Fibroblast of villous mesenchyme (primary cell): ENCODE measurements at places on chromosomes 7 and 10. TPM values are rescaled to one million over a fixed set of nuclear protein-coding genes. Genes with fewer than 3 reads are reported as not detected.

- no peak for DNase-seq
Measured at GRCh38 chr10:78190051-78190825, 156.6 kb downstream of the RPS24 start.

- DNase-seq: no peak
Measured at GRCh38 chr10:110203500-110204455, 3.6 kb upstream of the MXI1 start.

DNA sequence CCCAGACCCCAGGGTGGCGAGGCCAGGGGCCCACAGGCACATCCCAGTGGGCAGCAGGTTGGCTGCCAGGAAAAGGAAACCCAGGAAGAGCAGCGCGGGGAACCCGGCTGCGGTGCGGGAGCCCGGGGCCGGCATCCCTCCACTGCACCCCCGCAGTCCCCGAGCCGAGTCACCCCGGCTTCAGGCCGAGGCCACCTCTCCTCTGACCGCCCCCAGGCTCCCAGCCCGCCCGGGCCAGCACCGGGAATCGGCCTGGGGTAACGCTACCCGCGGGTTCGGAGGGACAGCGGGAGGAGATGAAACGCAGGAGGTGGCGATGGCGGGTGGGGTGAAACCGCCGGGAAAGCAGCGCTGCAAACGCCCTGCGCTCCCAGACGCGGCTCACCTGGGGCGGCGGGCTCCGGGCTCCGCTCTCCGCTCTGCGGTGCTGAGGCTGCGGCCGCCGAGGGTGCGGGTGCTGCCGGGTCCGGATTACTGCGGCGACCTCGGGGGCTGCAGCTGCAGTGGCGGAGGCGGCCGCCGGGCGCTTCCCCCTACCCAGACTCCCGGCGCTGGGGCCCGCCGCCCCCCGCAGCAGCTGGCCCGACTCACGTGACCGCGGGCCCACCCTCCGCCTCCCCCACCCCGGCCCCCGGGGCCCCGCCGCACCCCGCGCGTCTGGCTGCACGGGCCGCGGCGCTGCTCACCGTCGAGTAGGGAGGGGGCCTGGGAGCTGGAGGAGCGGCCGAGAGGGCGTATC, at the start of gene SCRN1:
SCRN1 (minus strand) TSS at position 545 of the 739 bp plus-strand sequence. CDS start 20,734 bp downstream, outside the sequence.
- DNase-seq: peak; percentile 34

DNA sequence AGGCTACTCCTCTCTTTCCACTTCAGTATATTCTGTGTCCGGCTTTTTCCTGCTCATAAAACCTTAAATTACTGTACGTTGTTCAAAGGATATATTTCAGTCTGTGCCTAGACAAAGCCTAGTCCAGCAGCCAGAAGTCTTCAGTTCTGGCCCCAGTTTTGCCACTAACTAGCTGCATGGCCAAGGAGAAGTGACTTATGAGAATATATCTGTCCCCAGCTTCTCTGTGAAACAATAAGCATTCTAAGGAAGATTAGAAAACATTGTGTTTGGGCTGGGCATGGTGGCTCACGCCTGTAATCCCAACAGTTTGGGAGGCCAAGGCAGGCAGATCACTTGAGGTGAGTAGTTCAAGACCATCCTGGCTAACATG, 105.0 kb upstream of the HDAC9 start:
- DNase-seq: no peak

DNA sequence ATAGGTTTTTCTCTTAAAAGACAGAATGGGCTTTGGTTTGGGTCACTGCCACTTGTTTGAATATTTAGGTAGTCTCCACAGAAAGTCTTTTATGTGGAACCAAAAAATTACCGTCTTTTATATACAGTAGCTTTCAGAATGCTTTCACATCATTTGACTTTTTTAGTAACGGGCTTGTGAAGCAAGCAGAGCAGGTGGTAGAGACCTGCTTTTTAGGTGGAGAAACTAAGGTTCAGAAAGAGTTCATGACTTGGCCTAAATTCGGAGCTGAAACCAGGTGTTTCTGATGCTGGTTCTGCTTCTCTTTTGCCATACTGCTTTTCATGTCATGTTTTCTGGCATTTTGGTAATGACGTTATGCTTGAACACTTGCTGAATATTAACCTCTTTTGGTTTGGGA, 36.3 kb downstream of the GARS1 start:
- no peak for DNase-seq

The RHOBTB1 gene
- total RNA-seq: 26.8 and 42.2 TPM in 2 replicates
